ENCODE measurements at places on chromosomes 16 and 17.

GRCh38 chr17:2053380-2054261 is 1.3 kb upstream of the HIC1 start:
- DNase-seq, result peak; percentile 46

GRCh38 chr17:31357091-31357490 is 34.4 kb upstream of the RAB11FIP4 start:
- DNase-seq, result no peak

DNA sequence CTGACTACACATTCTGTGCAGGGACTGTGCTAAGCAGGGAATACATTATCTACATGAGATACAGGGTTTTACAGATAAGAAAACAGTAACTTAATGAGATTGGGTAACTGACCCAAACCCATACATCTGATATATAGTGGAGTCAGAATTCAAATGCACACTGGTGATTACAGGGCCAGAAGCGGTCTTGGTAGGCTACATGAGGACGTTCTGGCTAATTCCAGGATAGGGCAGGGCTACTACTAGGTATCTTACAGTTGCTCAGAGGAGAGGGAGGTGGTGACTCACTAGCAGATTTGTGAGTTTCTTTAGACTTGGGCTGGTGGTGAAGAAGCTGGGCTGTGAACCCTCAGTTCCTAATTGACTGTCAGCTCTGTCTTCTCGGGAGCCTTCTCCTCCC is 21.4 kb downstream of the TRIM16 start:
- no peak for DNase-seq

DNA sequence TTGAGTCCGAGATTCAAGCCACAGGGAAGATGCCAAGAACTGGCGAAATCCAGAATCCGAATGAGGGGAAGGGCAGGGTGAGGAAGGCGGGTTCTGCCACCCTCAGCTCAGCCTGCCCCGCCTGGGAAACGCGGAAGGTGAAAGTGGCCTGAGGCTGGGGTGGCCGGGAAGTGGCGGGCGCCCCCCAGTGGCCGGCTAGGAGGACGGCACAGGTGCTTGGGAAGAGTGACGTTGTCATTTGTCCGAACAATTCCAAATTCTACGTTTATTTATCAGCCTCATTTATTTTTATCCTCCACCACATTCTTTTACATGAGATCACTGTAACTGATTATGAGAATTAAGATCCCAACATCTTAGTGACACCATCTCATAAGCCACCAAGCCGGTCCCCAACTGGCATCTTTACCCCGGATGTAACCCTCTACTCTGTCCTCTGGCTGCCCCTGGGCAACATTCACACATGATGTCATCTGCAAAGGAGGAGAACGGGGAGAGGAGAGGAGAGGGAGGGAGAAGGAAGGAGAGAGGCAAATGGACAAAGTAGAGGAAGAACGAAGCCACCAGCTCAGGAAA is 21.3 kb downstream of the SRCIN1 start:
- peak; percentile 27 for DNase-seq

DNA sequence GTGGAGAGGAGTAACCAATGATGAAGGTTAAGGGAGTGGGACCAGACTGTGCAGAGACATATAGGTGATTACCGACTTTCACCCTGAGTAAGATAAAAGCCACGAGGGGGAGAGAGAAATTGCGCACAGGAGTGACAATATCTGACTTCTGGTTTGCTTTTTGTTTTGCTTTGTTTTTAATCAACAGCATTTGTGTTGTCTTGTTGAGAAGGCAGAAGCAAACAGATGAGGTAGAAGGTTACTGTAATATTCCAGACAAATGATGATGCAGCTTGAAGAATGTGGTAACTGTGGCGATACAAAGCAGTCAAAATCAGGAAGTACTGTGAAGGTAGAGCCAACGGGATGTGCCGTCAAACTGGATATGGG is 7.5 kb downstream of the PELP1 start:
- no peak for DNase-seq

- DNase-seq, result no peak
Observed at GRCh38 chr17:56798916-56799315, 34.8 kb downstream of the C17orf67 start.

DNA sequence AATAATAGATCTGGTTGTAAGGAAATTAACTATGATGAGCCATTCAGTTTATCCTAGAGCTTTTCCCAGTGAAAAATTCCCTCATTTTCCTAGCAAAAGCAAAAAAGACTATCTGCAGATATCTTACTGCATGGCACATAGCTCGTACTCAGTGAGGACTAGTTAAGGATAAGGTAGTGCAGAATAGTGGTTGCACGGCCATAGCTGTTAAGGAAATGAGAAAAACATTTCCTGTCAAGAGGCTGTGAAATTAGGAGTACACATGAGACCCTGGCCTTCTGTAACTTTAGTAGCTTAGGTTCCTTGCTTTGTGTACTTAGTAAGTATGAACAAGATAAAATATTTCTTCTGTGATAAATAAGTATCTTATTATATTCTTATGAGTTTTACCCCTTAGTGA is 10.3 kb downstream of the KAT7 start:
- DNase-seq, result no peak

- DNase-seq, result no peak
Observed at GRCh38 chr16:67897231-67897630, 4.2 kb downstream of the PSKH1 start.

- DNase-seq, result no peak
Observed at GRCh38 chr16:50261160-50261706, 5.1 kb upstream of the ADCY7 start.

- DNase-seq, result peak; percentile 51
Observed at GRCh38 chr17:38322156-38322779, 21.5 kb downstream of the GPR179 start.

DNA sequence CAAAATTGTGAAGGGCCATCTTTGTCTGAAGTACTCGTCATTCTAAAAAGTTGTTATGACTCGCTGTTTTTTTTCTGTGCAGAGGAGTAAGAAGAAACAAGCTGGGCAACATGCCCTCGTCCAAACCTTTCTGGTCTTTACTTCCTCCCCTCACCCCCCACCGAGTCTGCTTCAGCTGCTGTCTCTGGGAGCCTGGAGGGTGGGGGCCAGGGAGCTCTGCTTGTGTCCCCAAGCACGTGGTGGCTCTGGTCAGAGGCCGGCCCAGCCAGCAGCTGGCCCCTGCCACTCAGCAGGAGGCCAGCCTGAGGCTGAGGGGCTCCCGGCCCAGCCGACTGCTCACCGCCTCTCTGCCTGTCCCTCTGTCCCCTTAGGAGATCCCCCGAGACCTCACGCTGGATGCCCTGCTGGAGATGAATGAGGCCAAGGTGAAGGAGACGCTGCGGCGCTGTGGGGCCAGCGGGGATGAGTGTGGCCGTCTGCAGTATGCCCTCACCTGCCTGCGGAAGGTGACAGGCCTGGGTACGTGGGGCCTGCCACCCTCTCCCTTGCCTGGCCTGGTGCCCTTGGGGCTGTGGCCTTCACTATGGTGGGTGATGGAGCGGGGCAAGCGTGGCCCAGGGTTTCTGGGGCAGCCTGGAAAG is 53.7 kb upstream of the LGALS9 start:
- DNase-seq, result no peak

GRCh38 chr16:65306722-65307121 is 184.9 kb upstream of the CDH11 start:
- no peak for DNase-seq

- no peak for DNase-seq
Observed at GRCh38 chr16:25060920-25061319, 45.8 kb upstream of the ARHGAP17 start.

GRCh38 chr16:71205482-71206131 is 24.9 kb downstream of the HYDIN start:
- no peak for DNase-seq

DNA sequence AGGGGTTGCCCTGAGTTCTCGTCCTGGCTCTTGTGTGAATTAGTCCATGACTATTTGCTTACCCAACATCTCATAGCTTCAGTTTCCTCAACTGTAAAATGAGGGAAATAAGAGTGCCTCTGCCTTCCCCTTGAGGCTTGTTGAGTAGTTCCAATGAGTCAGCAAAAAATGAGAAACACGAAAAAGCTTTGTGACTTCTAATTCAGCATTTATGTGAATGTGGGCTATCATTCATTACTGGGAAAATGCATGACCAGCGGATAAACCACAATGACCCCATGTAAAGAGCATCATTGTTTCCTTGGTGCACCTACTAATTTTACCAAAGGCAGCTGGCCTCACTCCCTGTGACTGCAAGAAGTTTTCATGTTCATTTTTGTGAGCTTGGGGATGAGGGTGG is 374.6 kb upstream of the HSBP1 start:
- no peak for DNase-seq

GRCh38 chr17:3526971-3527370 is 30.6 kb downstream of the TRPV3 start:
- no peak for DNase-seq

DNA sequence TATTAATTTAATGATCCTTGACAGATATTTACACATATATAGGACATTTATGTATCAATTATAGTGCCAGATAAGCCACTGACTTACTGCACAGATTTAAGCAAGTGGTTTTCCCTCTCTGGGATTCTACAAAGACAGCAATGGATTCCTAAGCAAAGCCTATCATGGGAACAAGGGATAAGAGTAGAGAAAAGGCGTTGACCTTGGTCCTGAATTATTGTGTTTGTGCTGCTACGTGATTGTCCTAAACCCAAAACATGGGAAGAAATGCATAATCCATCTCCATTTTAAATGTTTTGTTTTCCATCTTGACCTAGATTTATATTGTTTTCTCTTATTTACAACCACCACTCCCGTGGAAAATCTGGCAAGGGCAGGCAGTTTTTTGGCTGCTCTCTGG is 14.0 kb downstream of the SLFN11 start:
- no peak for DNase-seq

- peak; percentile 8 for DNase-seq
Observed at GRCh38 chr16:1871974-1872635, at the start of gene MEIOB. TSS of gene MEIOB (minus strand) at chr16:1872164. CDS start at chr16:1868175, 3,989 bp downstream.

DNA sequence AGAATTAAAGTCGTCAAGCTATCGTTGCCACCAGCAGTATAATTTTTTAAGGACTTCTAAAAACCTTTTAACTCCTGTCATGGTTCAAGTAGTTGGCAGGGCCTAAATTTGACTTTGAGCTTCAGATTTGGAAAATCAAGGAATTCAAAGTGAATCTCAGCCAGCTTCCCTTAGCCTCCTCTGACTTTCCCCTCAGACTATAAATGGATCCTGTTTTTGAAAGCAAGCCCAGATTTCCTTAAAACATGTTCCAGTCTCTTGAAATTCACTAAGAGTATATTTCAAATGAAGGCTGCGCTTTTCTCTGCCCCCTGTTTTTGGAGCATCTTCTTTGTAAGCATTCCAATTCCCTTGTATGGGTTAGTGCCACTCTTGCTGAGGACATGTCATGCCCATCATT is 101.8 kb upstream of the CDH8 start:
- no peak for DNase-seq

- no peak for DNase-seq
Observed at GRCh38 chr16:66207139-66207882, 159.2 kb upstream of the CDH5 start.

DNA sequence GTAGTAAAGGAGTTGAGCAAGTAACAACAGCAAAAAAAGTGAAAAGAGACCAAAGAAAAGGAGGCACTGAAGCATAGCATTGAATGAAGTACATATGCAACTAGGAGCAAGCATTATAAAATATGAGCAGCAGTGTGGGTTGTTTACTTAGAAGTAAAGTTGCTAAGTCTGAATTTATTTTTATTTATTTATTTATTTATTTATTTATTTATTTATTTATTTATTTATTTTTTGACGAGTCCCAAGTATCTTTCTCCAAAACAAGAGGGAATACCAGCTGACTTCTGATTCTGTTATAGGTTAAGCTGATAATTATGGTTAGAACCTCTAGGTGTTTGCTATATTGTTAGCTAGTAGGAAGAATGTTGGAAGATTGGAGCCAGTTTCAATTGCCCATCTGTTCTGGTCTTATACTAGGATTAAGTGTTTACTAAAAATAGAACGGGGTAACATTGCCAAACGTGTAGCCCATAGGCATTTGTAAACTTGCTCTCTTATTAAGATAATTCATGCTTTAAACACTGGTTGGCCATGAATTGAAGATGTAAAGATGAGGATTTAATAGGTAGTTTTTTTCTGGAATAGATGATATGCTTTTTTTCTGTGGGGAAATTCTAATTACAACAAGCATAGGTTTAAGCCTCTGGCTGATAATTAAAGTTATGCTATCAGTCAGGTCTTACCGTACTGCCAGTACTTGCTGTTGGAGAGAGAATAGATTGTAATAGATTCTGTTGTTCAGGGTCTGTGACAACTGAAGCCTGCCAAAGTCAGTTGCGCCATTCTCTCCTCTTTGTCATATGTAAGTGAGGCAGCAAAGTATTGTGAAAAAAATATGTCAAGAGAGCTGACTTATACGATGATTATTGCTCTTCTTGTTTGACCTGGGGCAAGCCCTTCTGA is 66.7 kb downstream of the PPM1E start:
- no peak for DNase-seq

- DNase-seq, result no peak
Observed at GRCh38 chr16:768428-768827, 7.9 kb downstream of the MSLN start.

GRCh38 chr17:41737680-41738023 is 3.2 kb upstream of the HAP1 start:
- no peak for DNase-seq

- DNase-seq, result no peak
Observed at GRCh38 chr17:30950669-30951399, 20.0 kb upstream of the RNF135 start.

DNA sequence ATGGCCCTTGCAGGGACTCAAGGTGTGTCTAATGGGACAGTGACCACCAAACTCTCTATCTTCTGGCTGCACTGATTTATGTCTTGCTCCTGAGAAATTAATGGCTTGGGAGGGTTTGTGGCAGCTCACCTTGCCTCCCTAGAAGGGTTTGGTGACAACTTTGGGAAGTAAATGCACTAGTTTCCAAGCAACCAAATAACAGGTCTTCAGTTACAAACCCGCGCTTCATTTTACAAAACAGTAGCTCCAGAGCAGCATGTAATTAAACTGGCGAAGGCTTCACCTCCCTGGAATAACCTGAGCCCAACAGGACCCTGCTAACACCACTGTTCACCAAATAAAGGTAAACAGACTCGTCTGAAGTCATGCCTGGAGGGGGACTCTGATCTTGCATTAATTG is 318.3 kb downstream of the SLC39A11 start:
- DNase-seq, result no peak

DNA sequence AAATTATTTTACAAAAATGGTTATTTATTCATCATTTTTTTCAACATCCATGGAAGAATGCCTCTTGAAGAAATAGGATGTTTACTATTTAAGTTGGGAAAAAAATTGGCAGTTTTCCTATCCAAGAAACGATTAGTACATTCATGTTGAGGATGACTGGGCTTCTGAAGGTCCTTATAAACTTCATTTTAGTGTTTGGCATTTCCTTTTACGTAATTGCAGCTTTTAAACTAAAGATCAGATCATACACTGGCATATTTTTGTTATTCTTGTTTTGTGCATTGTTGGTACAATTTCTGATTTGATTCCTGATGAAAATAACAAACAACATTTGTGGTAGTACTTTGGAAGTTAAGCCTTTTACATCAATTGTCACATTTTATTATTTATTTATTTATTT is 11.5 kb downstream of the KCNJ16 start:
- no peak for DNase-seq

- no peak for DNase-seq
Observed at GRCh38 chr17:74682028-74682427, 30.7 kb downstream of the CD300LF start.
